ENCODE measurements at places on chromosomes 2 and 18.

DNA sequence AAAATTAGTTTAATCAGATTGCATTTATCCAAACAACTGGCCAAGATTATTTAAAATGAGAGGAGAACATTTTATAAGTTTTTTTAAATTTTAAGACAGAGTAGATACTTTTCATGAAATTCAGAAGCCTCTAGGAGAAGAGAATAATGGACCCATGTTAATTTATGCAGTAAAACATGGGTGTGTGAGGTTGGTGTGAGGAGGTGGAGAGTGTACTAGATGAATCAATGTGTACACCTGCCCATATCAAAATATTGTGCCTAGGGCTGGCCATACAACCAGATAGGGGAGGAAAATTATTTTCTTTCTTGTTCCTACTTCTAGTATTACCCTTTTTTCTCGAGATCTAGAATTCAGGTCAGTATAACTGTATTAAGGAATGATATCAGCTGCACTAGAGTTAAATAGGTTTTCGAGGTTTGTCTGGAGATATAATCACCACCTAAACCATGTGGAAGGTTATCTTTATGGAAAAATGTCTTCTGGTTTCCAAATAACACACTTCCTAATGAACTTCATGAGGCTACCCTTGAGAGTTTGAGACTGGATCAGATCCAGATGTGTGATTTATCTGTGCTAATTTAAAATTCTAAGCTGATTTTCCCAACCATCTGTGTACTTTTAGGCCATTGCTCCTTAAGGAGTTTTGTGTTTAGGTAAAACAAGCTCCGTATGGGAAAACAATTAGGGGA, 37.6 kb downstream of the TMEM178A start:
- no peak for DNase-seq

DNA sequence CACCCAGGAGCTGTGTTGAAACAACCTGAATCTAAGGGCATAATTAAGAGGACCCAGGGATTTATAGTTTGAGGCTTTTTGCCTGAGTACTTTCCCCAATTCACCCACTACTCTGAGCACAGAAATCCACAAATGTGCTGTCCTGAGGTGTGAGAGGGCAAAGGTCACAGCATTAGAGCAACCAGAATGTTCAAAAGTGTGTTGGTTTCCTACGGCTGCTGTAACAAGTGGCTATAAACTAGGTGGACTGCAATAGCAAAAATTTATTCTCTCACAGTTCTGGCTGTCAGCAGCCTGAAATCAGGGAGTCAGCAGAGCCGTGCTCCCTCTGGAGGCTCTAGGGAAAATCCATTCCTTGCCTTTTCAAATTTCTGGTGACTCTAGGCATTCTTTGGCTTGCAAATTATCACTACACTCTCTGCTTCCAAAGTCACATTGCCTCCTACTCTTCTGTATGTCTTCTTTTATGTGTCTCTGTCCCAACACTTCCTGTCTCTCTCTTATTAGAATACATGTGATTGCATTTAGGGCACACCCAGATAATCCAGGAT, 91.4 kb upstream of the TACR1 start:
- no peak for DNase-seq

- no peak for DNase-seq
Measured at GRCh38 chr18:79856119-79857007, 58.6 kb downstream of the KCNG2 start.

GRCh38 chr2:226169751-226170581, 629.7 kb downstream of the IRS1 start:
- no peak for DNase-seq

GRCh38 chr2:99960790-99961189, 181.6 kb downstream of the AFF3 start:
- DNase-seq: no peak
